ENCODE measurements at places on chromosomes 2 and 18.

GRCh38 chr2:25112113-25112512 lies 56.3 kb downstream of the POMC start:
- DNase-seq, result no peak

DNA sequence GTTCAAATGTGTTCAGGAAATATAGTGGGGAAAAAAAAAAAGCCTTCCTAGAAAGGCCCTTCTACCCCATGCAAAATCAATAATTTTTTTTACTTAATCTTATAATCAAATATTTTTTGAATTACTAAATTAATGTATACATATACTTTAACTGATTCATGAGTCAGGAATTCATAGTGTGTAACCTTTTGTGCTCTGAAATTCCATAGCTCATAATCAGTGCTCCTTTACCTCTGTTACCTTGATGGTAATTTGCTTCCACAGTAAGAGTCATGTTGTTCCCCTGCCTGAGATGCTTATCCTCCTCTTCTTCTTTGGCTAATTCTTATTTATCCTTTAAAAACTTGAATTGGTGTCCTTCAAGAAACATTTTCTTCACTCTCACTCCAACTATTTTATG lies 414.2 kb downstream of the THSD7B start:
- no peak for DNase-seq

- no peak for DNase-seq
Measured at GRCh38 chr2:236498369-236498768, 71.3 kb upstream of the ACKR3 start.

- DNase-seq, result no peak
Measured at GRCh38 chr2:68889500-68889899, 18.3 kb upstream of the BMP10 start.

- DNase-seq, result no peak
Measured at GRCh38 chr2:57934659-57935058, 111.9 kb upstream of the VRK2 start.

DNA sequence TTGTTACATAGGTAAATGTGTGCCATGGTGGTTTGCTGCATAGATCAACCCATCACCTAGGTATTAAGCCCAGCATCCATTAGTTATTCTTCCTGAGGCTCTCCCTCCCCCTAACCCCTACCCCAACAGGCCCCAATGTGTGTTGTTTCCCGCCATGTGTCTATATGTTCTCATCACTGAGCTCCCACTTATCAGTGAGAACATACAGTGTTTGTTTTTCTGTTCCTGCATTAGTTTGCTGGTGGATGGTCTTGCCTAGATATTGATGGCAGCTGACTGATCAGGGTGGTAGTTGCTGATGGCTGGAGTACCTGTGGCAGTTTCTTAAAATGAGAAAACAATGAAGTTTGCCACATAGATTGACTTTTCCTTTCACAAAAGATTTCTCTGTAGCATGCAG lies 34.6 kb upstream of the MSTN start:
- no peak for DNase-seq

DNA sequence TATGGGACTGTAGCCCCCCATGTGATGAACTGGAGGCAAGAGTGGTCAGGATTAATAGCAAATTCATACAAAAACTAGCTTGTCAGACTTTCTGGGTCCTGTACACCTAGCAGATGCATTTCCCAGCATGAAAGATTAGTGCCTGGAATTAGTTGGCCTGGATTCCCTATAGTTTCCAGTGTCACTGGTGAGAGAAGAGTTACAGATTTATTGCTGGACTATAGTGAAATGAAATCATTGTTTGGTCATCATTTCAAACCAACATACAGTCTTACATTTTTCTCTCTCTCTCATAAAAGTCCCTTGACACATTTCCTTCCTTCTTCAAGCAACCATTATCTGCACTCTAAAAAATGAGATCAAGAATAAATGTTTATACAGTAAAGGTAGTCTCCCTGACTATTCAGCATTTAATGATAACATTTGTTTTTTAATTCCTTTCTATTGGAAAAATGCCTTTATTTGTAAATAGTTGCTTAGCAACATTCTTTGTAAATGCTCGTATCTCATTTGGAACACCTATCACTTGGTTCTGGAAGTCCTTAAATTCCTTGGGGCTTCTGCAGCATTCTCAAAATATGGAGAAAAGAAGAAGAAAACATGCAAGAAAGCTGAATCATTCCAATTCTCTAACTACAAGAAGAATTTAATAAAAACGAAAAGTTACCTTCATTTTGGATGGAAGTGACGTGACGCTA lies 144.4 kb downstream of the MREG start:
- no peak for DNase-seq

GRCh38 chr2:116747103-116747502 lies 1067.4 kb upstream of the DDX18 start:
- DNase-seq, result no peak

GRCh38 chr2:41267929-41268659 lies 779.7 kb upstream of the PKDCC start:
- no peak for DNase-seq

GRCh38 chr18:56196495-56197225 lies 441.7 kb downstream of the TXNL1 start:
- DNase-seq, result no peak

DNA sequence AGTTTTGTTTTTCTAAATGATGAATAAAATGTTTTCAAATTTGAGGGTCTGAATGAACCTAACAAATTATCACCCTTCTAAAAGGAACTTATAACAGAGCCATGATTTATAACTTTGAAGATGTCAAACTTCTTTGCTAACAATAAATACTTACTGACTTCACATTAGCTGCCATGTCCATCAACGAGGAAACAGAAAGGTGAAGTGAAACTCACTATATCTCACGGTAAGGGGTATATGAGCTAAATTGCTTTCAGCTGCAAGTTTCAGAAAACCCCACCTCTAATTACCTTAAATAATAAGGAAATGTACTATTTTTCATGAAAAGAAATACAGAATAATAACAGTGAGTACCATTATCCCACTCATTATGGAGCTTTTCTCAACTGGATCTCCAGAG lies 350.8 kb upstream of the NT5C1B start:
- DNase-seq, result no peak

GRCh38 chr2:221569871-221570270 lies 2.2 kb downstream of the EPHA4 start:
- DNase-seq, result no peak

DNA sequence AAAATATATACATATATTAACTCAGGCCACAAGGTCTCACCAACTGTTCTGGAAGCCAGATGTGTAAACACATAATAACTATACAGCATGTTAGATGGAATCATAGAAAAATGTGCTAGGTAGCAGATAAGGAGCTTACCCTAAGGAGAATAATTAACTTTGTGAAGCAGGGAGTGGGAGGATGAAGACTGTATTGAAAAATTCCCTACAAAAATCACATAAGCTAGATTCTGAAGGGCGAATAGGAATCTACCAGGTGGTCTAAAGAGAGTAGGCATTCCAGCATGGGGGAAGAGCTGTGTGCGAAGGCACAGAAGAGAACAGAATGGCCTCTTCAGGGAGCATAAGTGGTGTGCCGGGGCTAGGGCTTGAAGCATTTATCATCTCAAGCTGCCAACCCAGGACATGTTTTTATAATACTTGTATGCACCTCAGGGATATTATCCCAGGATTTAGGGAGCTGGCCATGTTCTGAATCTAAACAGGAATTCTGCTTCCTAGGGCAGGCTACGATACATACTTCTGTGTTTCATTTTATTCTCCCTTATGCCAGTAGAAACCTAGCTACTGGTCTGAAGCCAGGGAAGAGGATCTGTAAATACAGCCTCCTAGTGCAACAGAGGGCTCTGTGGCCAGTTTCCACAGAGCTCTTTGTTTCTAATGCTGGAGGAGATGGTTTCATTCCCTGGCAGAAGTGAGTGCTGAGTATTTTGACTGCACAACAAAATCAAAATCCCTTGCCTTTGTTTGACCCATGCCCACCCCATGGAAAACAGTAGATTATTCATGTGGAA lies 56.7 kb downstream of the NEMP2 start:
- no peak for DNase-seq

DNA sequence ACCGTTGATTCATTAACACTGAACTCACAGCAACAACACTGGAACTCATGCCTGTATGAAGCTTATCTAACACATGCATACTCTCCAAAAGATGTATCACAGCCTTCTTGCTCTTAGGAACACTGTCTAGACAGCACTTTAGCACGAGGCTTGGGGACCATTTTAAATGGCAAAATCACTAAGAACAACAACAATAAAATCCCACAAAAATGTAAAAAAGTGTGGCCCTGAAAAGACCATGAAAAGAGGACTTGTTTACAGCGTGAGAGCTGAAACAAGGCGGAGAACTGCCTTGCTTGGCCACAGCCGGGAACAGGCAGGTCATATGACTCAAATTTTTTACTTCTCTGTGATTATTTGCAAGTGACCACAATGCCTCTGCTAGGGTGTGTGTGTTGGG lies 48.1 kb downstream of the CHN1 start:
- no peak for DNase-seq

DNA sequence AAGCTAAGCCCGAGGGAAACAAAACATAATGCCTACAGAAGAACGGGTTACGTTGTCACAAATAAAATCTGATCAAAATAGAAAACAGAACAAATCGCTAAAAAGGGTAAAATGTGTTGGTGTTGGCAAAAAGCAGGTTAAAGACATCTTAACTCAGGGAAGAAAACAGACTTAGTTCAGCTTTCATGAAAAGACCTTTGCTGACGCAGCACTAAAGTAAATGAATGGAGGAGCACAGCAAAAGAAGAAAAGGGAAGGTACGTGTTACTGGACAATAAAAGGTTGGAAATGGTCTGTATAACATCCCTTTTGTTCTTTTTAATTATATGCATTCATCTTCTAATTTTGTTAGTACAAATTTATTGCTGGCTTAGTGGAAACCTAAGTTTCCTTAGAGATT lies 117.4 kb upstream of the DSEL start:
- no peak for DNase-seq

DNA sequence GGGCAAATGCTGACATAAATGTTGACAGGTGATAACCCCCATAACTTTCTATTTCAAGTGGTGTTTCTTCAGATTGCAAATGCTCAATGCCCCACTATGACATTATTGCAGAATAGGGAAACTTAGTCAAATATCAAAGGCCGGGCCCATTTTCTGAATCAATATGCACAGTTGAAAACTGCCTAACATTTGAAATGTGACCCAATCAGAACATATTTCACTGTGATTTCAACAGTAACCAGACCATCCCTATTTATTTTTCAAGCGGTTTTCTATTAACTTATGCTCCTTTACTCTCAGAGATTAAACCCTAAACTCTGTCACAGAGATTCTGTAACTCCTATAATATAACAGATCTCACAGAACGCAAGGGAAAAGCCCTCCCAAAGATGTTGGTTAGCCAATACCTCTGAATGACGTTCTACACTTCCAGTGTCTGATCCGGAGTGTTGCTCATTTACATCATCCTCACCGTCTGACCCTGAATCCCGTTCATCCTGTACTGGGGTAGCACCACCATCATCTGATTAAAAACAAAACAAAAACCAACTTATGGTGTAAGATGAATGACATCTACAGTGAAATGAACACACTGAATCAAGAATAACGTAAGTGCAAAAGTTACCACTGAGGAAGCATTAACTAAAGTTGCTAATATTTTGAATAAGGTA lies 2.9 kb downstream of the IWS1 start:
- no peak for DNase-seq

DNA sequence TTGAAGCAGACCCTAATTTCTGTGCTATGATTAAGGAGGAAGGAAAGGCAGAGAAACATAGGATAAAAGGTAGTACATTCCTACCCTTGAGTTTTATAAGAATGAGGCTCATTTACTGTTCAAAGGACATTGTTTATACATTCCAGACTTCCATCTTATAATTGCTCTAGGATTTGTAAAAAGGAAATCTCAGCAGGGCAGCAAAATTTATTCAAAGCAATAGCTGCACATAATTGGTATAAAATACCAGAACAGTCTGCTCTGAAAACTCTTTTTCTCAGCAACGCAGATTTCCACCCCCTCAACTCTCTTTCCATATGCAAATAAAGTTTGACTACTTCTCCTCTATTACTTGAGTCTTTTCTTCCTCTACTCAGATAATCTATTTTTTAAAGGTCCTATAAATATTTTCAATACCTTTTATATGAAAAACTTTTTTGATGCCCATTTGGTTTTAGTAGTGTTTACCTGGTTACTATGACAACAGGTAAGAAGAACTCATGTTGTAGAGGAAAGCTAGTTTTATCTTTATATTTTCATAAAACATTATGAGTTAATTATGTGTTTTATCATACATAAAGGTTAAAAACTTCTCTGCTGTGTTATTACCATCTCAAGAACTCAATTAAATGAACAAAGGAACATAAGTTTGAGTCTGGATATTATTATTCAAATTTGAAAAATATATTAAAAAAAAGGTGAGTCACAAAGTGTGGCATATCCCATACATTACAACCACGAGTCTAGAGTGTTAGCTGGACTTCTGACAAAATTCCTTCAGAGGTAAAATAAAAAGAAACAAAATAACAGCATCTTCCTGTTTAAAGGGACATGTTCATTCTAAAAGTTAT lies 19.9 kb downstream of the RBMS1 start:
- DNase-seq, result no peak

DNA sequence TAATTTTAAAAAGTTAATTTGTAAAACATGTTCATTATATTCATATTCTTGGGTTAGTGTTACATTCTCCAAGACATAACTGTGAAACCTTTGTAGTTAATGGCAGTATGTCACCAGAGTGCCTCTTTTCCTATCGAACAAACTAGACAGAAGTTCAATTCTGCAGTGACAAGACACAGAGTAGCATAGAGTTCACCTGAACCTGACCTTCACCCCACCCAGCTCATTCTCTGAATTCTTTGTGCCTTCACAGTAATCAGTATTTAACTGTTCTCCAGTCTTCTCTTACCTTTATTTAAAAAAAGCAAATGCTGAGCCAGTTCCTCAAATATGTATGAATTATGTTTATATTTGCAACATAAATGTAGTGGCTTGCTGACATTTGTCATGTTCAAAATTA lies 52.9 kb upstream of the CHMP1B start:
- DNase-seq, result no peak

DNA sequence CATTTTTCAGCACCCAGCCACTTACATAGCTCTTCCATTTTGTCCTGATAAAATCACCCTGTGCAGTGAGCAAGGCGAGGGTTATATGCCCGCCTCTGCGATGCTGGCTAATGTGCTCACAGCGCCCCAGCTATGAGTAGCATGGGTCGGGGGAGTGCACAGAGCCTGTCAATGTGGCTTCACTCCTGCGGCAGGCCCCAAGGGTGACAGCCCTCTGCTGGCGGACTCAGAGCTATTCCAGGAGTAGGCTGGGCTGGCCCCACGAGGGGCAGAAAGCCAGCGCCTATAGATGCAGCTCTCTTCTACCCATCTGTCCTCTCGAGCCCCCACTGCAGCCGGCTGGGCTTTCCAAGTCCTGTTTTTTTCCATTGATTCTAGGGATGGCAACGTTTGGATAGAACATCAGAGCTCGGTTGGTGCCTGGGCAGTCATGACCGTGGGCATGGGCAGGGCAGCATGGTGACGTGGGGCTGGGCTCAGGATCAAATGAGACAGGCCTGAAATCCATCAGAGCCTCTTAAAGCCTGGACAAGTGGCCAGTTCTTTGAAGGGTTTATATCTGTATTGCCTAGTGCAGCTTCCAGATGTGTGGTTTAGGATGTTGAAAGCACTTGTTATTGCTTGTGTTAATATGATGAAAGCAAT lies 134.7 kb downstream of the MCFD2 start:
- DNase-seq, result no peak

- DNase-seq, result no peak
Measured at GRCh38 chr2:12554224-12555011, 162.3 kb upstream of the TRIB2 start.
